Islet precursor cell (in vitro differentiated cells): ENCODE measurements at places on chromosomes 3 and 15.
A peak's percentile ranks its signal among the peaks of the same experiment; 100 is the strongest.

- DNase-seq, result no peak
Observed at GRCh38 chr3:116785226-116785625, 75.6 kb downstream of the TUSC7 start.

GRCh38 chr15:99296386-99296785, 45.1 kb downstream of the LRRC28 start:
- no peak for DNase-seq

GRCh38 chr3:67016522-67017080, 18.5 kb downstream of the KBTBD8 start:
- no peak for DNase-seq

- DNase-seq, result no peak
Observed at GRCh38 chr15:89749951-89750559, 994 bp downstream of the MESP1 start.

DNA sequence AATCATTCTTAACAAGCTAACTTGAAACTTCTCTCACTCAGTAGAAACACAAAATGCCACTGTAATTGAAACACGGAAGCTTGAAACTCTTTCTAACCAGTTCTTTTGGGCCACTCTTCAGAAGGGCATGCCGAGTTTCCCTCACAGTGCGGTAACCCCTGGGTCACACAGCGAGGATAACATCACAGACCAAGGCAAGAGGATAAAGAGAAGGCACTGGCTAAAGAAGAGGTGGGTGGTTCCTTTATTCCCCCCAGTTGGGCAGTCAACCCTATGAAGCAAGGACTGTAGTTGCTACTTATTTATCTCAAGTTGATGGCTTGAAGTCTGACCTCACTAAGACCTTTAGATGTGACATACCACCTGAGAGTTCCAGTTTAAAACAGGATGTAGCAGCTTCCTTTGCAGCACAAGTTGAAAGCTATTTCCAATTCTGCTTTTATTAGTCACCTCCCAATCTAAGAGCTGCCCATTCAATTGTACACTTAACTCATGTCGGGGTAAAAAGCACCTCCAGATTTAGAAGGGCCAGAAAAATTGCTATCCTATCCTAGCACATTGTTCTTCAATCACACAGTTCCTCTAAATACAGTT, 272.4 kb downstream of the TIGIT start:
- DNase-seq, result no peak

- DNase-seq, result peak; percentile 86
Observed at GRCh38 chr15:41561777-41562145, 2.7 kb downstream of the TYRO3 start.

- no peak for DNase-seq
Observed at GRCh38 chr3:17473761-17474160, 268.7 kb downstream of the TBC1D5 start.

DNA sequence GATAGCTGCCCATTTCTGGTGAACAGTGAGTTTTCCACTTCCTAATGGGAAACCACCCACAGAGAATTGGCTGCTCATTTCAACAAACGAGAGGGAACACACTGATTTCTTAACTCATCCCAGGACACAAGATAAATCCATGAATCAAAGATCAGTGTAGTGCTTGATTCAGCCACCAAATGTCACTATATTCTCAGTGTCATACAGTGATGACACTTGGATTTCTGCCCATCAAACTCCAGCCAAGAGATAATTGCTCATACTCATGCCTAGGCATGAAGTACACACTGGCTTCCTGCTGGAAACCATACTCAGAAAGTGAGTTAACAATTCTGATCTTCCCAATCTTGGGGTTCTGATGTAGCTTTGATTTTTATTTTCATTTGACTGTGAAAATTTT, 35.4 kb upstream of the GRM7 start:
- DNase-seq, result no peak

- DNase-seq, result peak; percentile 41
Observed at GRCh38 chr3:194996746-194997145, 274.2 kb downstream of the XXYLT1 start.

DNA sequence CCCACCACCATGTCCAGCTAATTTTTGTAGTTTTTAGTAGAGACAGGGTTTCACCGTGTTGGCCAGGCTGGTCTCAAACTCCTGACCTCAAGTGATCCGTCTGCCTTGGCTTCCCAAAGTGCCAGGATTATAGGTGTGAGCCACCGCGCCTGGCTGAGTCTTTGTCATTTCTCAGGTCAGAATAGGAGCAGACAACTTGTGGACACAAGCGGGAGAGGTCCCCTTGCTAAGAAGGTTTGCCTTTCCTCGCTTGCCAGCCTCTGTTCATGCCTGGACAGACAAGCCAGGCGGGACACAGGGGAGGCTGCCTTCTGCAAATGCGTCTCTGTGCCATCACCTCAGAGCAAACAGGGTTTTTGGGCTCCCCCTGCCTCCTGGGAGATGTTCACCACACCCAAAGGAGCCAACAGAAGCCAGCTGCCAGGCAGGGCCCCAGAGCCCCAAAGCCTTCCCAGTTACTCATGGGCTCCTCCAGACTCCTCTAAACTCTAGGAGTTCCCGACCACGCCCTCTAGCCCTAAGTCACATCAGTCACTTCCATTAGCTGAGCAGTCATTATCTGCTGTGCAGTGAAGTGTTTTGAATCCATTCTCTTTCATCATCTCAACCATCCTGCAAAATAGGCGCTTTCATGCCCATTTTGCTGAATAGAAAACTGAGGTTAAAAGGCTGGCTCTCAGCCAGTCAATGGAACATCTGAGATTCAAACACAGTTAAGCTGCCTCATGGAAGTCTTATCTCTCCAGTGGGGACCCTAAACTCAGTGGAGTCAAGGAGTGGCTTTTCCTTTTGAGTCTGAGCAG, 245.0 kb downstream of the UACA start:
- no peak for DNase-seq
